ENCODE measurements at places on chromosomes 16 and 17.

DNA sequence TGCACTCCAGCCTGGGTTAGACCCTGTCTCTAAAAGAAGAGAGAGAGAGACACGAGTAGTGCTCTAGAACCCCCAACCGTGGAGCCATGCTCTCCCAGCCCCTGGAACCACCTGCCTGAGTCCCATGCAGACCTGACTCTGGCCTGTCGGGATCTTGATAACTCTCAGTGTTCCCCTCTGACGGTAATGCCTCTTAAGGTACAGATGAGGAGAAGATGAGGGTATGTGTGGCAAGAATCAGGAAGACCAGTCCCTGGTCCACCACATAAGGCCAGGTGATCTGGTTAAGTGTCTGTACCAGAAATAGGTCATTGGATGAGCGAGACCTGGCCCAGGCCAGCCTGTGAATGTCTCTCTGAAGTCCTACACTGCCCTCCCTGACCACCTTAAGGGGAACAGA, 18.4 kb downstream of the OSBPL7 start:
- DNase-seq = no peak

DNA sequence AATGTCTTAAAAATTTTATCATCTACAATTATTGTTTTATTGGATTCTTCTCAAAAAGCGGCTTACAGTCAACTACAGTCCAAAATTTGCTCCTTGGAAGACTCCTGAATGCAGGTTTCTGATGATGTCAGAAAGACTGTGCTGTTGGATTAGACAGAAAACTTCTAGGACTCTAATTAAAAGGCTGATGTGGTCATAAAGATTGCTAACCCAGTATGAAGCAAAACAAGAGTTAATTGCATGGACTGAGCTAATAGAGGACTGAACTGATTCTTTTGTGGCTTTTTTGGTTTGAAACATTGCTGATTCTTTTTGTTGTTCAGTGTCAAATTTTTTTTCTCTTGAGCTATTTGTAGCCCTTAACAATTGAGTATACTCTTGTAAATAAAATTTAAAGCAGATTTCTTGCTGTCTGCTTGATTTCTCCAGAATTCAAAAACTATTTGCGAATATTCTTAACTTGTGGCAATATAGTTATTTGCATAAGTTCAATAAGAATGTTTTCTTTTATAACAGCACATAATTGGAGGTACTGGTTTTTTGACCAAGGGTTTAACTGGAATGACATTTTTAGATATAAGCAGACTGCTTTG, 33.1 kb upstream of the LCMT1 start:
- DNase-seq = no peak

DNA sequence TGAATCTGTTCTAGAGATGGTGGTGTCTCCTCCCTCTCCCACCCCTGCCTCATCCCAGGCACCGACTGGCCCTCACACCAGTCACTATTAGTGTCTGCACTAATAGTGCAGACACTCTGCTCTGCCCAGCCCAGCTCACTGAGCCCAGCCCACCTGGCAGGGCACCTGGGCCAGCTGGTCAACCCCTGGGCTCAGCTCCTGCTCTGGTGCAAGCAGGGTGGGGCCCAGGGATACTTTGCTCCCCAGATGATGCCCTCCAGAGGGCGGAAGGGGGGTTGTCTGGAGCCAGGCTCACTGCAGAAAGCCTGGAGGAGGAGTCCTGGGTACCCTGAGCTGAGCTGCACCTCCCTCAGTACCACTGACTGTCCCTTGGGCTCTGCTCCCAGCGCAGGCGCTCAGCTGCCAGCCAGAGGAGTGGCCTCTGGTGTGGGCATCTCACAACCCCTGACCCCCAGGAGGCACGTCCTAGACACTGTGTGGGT, 14.5 kb downstream of the RAB11FIP4 start:
- DNase-seq = no peak

- no peak for DNase-seq
Measured at GRCh38 chr17:56845934-56846333, 12.0 kb downstream of the DGKE start.

- DNase-seq = peak; percentile 79
Measured at GRCh38 chr17:77609553-77610517, 348.7 kb upstream of the TNRC6C start.

- DNase-seq = no peak
Measured at GRCh38 chr17:62716834-62717588, 89.5 kb downstream of the MRC2 start.

DNA sequence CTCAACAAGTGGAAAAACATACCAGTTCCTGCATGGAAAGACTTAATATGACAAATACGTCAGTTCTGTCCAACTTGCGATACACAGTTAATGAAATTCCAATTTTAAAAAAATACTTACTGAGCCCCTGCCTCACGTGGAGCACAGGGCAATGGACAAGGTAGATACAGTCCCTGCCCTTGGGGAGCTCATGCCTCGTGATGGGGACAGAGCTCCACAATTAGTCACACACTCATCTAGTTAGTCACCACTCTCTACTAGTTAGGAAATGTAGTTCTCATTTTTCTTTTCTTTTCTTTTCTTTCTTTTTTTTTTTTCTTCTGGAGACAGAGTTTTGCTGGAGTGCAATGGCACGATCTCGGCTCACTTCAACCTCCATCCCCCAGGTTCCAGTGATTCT, 74.7 kb upstream of the CDH5 start:
- DNase-seq = no peak

DNA sequence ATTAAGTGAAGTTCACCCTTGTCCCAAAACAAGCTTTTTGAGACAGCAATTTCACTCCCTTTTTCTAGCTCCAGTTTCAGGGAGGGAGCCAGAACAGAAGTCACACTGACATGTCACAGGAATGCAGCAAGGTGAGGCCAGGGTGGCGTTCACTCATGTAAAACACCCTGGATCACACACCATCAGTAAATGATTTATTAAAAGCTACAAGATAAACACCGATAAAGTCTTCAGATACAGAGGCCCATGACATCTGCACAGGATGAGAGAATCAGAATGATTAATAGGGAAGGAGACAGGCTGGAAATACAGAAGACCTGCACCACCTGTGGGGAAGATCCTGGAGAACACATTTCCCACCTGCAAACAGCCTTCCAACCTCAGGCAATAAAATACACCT, 77.5 kb upstream of the DYNLRB2 start:
- DNase-seq = no peak

- no peak for DNase-seq
Measured at GRCh38 chr16:28586466-28586865, 10.4 kb downstream of the SULT1A2 start.

DNA sequence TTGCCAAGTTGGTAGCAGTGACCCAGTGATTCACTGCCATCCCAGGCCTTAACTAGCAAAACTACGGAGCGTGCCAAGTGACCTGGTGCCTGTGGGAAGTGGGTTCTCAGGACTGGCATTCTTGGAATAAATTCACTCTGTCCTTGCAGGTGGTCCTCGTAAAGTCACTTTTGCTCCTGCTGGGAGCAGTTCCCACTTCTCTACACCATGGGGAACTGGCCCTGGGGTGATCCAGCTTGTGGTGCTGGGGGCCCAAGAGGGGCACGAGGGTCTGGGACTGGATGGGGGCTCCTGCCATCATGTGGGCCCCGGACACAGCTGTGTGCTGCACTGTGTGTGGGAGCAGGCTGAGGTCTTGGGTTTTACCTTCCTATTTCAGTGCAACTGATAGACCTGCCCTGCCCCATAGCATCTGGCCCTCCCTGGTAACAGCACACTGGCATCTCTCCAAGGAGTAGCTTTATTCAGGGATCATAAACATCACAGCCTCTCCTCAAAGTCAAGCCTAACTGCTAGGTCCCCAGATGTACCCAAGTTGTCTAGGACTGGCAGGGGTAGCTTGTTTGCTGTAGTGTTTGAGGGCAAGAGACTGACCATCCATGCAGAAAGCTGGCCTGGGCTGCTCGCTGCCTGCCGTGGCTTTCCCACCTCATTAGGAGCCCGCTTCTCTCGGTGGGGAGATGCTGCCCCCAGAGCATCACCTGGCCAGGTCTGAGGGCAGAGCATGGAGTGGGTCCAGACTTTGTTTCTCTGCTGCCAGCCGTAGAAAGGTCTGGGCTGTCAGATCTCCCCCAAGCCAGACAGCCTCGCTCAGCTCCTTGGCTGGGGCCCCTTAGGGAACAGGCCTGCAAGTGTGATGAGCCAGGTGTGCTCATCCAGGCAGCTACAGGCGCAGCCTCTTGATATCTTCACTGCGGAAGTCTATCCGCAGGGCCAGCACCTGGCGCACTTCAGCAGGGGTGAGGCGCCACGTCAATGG, 26.0 kb downstream of the FCSK start:
- no peak for DNase-seq

DNA sequence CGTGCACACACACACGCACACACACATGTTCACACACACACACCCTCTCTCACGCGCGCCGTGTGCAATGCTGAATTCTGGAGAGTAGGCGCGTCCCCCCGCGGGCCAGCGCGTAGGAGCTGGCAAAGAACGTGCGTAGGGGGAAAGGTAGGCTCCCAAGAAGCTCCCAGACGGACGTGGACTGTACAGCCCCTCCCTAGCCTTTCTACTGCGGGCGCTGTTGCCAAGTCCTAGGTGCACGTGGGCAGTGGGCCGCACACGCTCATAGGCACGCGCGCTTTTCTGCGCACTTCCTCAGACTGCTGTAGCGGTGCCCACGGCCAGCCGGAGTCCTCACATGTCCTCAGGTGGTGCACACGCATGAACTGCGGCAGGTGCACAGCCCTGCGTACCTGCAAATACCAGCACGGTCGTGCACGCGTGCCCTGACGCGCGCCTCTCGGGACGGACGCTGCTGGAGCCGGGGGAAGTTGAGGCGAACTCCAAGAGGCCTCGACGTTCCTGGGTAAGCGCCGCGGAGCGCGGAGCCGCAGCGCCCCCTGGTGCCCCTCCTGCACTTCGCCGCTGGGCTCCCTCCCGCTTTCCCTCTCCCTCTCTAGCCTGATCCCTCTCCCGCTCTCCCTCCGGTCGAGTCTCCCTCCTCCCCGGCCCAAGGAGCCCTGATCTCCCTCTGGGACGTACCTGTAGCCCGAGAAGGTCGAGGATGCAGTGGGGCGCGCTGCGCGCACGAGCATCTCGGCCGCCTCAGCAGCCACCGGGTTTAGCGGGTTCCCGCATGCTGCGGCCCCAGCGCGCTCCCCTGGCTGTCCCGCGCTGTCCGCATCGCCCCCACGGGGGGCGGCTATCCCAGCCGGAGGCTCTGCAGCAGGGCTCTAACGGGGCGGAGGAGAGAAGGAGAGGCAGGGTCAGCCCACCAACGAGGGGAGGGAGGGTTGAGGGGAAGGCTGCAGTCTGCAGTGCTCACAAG, 749 bp downstream of the GRIN2A start:
- no peak for DNase-seq

- peak; percentile 40 for DNase-seq
Measured at GRCh38 chr16:89700649-89701424, 668 bp downstream of the SPATA2L start.

- DNase-seq = no peak
Measured at GRCh38 chr17:11242411-11242810, 1.4 kb downstream of the SHISA6 start.

DNA sequence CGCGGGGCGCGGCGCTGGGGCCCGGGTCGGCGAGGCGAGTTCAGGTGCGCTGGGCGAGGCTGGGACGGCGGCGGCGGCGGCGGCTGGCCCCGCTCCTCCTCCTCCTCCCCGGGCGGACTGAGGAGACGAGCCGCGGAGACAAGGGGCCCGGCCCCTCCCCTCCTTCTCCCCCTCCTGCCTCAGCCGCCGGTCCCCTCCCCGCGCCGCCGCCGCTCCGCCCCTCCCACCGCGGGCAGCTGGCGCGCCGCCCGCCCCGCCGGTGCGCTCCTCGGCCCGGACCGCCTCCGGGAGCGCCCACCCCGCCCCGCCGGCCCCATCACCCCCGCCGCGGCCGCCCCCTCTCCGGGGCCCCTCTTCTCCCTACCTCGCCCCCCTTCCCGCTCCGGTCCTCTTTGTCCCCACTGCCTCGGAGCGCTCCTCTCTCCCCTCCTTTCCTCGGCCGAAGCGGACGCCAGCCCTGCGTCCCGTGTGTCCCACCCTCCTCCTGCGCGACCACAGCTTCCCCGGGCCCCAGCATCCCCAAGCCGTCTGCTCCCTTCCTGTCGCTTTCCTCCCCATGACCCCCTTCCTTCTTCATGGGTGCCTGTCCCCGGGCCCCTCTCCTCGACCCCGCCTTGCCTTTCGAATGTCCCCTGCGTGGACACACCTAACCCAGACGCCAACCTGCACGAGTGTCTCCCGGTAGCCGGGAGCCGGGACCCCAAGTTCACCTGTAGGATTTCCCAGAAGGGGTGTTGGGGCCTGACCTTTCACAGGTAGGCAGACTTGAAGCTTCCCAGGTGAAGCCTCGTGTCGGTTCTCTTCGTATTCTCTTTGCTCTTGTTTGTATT, at the start of gene TOX3:
TOX3 (minus strand) TSS at position 140 of the 830 bp plus-strand sequence. CDS start 420 bp downstream, outside the sequence.
- DNase-seq = no peak

DNA sequence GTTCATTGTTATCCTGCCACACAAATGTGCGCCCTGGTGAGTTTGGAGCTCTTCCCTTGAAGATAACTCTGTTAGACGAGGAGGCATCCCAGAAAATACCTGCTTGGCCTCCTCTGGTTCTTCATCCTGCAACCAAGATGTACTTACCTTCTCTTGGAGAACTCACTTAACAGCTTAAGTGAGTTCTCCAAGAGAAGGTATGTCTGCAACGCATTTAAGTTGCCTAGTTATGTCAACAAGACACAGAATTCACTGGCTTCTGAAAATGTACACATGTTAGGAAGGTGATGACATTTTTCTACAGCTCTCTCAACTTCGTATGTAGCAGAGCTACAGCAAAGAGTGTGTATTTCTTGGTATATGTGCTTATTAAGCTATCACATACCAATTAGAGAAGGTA, 78.6 kb upstream of the NOG start:
- no peak for DNase-seq

DNA sequence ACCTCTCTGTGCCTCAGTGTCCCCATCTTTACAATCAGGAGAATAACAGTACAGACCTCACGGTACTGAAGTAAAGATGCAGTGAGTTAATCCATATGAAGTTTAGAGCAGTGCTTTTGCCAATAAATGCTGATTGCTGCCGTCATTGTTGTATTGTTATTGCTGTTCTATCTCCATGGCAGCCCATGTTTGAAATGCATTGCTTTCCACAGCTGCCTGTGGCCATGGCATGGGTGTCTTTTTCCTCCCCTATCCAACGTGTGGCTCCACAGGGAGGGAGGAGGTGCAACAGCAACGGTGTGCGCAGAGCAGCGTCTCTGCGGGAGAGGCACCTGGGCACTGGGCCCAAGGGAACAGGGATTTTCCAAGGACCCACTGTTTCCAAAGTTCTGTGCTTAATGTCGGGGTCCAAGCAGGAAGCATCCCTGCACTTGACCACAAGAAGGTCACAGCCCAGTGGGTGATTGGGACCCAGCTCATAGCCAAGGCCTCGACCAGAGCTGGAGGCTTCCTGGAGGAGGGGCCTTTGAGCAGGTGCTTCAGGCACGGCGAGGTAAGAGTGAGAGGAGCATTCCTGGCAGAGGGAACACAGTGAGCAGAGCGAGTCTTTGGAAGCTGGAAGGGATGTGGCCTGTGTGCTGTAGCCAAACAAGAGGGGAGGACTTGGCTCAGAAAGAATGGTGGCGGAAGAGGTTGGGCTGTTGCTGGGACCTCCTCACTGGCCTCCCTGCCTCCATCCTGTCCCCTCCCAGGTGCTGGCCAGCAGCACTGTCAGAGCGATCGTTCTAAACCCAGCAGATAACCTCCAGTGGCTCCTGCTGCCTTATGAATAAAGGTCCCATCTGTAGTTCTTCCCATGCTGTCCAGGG, 3.9 kb downstream of the RAI1 start:
- no peak for DNase-seq
